GM23248 (cell line): ENCODE measurements at places on chromosomes 5 and 9.

GRCh38 chr9:82302968-82303655, 314.5 kb downstream of the SPATA31D1 start:
- peak; percentile 19 for DNase-seq

DNA sequence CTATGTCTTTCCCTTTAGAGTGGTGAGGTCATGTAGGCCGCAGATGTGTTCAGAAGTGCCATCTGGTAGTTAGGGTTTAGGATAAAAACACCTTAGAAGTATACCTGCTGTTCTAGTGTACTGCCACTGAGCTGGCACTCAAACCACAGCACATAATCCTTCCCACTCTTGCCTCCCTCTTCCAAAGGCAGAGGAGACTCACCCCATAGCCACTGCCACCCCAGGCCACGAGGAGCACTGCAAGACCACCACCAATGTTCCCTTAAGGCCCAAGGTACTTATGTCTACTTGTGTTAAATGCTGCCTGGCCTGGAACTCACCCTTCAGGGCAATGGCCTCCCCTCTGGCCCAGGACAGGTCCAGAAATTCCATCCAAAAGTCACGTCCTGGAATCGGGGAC, 379.5 kb upstream of the EDIL3 start:
- no peak for DNase-seq

- DNase-seq = no peak
These were observed 263.7 kb downstream of the CEMIP2 start for GRCh38 chr9:71504636-71505035.

DNA sequence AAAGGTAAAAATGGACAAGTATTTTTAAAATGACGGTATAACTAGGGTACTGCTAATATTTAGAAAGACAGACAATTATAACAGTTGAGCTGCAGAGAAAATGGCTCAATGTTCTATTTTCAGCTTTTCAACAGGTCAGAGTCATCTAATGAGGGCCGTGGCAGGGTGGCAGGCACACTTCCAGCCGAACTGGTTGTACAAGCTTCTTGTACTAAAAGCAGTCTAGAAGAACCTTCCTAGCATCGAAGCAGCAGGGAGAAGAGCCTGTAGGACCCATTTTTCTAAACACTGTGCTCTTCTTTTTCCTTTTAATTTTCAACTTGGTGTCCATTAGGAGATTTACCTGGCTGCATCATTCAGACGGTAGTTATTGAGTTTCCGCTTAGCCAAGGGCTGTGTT, 85.6 kb downstream of the SLC28A3 start:
- no peak for DNase-seq

DNA sequence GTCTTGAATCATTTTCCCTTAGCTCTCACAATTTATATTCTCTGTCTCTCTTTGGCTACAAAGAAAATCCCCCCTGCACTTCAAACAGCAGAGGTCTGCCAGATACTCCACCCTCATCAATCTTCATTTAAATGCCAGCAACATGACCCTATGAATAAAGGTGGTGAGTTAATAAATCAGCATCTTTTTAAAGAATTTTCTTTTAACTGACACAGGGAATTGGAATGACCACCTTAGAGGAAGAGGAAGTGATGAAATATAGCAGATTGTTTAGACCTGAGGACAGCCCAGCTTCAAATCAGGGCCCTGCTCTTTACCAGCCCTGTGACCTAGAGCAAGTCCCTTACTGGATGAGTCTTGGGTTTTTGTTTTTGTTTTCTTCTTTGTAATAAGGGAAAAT, 223.1 kb upstream of the PAPPA start:
- no peak for DNase-seq

- no peak for DNase-seq
These were observed 270.1 kb downstream of the HSPA4 start for GRCh38 chr5:133321833-133322420.

DNA sequence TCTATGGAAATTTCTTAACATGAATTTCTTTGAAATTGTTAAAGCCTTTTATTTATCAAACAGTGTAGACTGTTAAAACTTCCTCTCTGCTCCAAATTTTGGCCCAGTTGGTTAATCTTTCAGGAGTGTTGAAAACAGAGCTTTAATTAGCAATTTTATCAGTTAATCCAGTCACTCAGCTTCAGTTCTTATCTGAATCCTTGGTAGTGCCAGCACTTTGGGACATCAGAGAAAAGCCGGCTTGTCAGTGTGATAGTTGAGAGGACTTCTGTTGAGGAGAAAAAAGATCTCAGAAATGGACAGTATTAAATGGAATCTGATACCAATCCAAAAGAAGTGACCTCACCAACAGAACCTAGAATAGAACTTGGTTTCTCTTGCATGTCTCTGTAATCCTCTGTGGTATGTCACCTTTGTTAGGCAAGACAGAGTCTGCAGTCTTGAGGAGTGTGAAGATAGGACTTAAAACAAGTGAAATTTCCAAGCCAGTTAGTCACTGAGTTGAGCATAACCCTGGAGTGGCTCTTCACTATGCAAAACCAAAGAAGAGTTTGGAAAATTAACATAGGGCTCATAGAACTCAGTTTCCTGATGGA, 251.8 kb downstream of the NNT start:
- peak; percentile 17 for DNase-seq

GRCh38 chr5:179827680-179828079, 7.0 kb downstream of the SQSTM1 start:
- DNase-seq = peak; percentile 77

DNA sequence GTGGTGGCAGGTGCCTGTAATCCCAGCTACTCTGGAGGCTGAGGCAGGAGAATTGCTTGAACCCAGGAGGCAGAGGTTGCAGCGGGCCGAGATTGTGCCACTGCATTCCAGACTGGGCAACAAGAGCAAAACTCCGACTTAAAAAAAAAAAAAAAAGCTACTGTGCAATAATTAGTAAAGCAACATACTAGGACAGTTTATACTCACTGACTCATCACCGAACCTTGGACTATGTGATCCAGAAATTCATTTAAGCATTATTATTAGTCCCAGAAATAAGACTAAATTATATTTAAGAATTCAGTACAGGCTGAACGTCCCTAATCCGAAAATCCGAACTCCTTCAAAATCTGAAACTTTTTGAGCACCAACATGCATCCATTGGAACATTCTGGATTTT, 37.8 kb downstream of the GOLPH3 start:
- peak; percentile 61 for DNase-seq

- DNase-seq = no peak
These were observed 266.8 kb downstream of the MAT2B start for GRCh38 chr5:163772241-163772640.

DNA sequence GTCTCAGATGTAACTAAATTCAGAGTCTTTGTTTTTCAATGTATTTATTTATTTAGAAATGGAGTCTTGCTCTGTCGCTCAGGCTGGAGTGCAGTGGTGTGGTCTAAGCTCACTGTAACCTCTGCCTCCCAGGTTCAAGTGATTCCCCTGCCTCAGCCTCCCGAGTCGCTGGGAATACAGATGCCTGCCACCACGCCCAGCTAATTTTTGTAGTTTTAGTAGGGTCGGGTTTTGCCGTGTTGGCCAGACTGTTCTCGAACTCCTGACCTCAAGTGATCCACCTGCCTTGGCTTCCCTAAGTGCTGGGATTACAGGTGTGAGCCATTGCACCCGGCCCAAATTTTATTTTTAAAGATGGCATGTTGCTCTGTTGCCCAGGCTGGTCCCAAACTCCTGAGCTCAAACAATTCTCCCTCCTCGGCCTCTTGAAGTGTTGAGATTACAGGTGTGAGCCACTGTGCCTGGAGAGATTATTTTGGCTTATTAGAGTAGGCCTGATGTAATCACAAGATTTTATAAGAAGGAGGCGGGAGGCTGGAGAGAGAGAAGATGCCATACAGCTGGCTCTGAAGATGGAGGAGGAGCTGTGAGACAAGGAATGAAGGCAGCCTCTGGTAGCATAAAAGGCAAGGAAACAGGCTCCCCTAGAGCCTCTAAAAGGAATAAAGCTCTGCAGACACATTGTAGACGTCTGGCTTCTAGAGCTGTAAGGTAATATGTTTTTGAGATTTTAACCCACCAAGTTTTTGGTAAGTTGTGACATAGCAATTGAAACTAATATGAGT, 12.9 kb upstream of the KLF9 start:
- peak; percentile 39 for DNase-seq

DNA sequence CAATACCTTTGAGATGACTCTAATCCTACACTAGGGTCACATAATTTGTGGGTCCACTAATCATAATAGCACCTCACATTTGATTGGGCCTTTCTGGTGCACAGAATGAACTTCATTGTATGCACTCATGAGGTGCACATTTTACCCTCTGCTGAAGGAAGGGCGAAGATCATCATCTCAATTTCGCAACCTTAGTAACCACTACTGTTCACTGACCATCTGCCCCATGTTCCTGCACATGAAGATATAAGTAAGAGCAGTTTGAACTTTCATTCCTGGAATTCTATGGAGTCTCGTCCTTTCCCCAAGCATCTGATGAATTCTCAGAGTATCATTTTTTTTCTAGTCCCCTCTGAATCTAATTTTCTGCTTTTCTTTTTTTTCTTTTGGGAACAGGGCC, 21.2 kb downstream of the GAS1 start:
- DNase-seq = peak; percentile 53

DNA sequence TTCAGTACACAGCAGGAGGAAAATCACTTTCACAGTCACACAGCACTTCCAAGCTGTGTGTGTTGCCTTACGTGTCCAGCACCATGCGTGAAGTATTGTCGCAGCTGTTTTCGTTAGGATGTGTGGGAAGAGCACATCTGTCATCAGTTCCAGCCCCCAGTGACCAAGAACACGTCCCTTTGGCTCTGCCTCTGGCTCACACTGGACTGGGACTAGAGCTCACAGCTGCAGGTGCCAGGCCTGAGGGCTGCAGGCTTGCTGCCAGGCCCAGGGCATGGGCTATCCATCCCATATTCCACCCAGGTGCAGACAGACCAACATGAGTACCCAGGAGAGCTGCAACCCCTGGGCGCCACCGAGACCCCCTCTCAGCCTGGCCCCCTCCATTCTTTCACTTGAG, 60.5 kb upstream of the ANKRD33B start:
- DNase-seq = no peak

GRCh38 chr9:9631284-9631683, 981.5 kb downstream of the PTPRD start:
- DNase-seq = no peak

- peak; percentile 30 for DNase-seq
These were observed 279.1 kb upstream of the IL12B start for GRCh38 chr5:159609359-159609758.

GRCh38 chr5:160134332-160134731, 15.1 kb upstream of the PWWP2A start:
- no peak for DNase-seq

- no peak for DNase-seq
These were observed 120.9 kb downstream of the COL23A1 start for GRCh38 chr5:178469011-178469974.

- DNase-seq = no peak
These were observed 15.5 kb downstream of the CARD19 start for GRCh38 chr9:93111371-93112115.

DNA sequence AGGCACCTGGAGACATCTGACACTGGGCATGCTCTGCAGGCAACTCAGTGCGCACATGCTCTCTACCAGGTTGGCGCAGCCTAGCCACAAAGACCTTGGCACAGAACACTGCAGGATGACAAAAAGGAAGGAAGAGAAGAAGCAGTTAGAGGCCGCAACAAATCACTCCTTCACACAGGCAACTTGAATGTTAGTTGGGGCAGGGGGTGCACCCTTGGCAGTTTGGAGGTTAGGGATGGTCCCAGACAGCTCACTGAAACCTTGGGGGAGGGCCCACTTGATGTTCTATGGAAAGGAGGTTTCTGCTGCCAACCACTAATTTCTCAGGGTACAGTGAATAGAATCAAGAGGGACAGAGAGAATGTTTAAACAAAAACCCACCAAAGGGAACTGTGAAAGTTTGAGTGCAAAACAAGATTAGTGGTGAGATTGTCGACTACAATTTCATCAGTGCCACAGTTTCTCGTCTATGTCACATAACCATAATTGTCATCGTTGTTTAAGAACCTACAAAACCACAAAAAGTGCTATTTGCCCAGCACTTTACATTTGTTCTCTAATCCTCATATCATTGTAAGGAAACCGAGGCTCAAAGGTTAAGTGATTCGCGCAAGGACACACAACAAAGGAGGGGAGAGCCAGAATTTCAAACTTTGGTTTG, 48.7 kb downstream of the FBXW11 start:
- DNase-seq = no peak

DNA sequence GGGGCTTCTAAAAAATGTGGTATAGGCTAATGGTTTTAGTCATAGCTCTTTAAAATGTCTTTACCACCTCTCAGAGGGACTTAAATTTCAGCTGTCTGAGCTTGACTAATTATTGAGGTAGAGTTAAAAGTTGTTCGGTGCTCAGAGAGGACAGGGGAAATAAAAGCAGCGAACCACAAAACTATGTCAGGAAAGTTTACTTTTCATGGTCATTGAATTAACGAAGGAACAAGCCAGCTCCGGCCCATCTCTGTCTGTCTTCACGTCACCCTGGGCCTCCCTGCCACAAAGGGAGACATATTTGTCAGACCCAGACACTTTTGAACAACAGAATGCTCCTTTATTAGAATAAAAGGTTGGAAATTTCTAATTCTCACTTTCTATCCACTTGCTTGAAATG, 98.8 kb upstream of the EFNA5 start:
- no peak for DNase-seq

GRCh38 chr5:62982348-62982747, 403.7 kb downstream of the LRRC70 start:
- DNase-seq = no peak

GRCh38 chr5:176436656-176437055, 11.5 kb upstream of the FAF2 start:
- peak; percentile 72 for DNase-seq

- peak; percentile 9 for DNase-seq
These were observed 58.1 kb downstream of the SLIT3 start for GRCh38 chr5:169242849-169243186.

GRCh38 chr5:169629847-169630548, 7.1 kb upstream of the DOCK2 start:
- DNase-seq = peak; percentile 96

- DNase-seq = peak; percentile 45
These were observed 14.2 kb downstream of the NDUFAF2 start for GRCh38 chr5:60959156-60959555.

DNA sequence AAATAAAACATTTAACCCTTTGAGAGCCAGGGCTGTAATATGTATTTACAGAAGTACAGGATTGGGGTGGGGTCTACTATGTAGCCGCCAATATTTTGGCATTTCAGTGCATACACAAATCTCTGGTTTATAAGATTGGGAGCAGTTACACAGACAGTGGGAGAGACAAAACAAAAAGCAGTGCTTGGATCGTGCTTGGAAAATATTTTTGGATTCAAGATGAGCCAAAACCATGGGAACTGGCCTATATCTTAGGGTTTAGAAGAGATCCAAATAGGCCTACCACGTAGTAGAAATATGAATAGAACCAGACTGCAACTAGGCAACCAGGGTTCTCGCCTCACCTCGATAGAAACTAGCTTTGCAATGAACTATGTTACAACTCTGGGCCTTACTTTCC, 169.6 kb downstream of the SLC12A2 start:
- no peak for DNase-seq
